ENCODE measurements at places on chromosomes 11 and 22.

GRCh38 chr11:34274712-34275398 lies 83.0 kb downstream of the ABTB2 start:
- DNase-seq = no peak

- DNase-seq = no peak
Measured at GRCh38 chr11:6637871-6638270, 17.7 kb downstream of the DCHS1 start.

GRCh38 chr11:69948256-69949141 lies 129.3 kb upstream of the FGF3 start:
- DNase-seq = no peak

- no peak for DNase-seq
Measured at GRCh38 chr11:126340960-126341606, 14.4 kb upstream of the ST3GAL4 start.

- no peak for DNase-seq
Measured at GRCh38 chr11:57180964-57181363, 789 bp upstream of the LRRC55 start.

DNA sequence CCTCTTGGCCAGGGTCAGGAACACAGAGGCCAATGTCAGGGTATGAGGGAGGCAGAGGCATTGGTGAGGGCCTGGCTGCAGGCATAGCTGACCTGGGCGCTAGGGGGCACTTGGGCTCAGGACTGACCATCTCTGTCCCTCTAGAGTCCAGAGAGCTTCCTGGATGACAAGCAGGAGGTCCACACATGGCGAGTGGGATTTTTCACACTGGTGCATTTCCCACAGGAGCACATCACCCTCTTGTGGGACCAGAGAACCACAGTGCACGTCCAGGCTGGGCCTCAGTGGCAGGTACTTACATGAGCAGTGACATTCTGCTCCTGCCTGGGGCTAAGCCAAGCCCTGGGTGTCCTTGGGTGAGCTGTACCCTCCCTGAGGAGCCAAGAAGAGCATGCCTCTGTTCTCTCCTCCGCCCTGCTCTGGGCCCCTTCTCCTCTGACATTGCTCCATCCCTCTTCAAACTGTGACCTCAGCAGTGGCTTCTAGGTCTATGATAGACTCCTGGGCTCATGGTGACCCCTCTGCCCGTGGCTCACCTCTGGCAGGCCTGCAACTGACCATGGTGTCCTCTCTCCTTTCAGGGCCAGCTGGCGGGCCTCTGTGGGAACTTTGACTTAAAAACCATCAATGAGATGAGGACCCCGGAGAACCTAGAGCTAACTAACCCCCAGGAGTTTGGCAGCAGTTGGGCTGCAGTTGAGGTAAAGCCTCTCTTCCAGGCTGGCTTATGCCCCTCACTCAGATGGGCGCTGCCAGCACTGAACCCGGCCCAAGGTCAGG lies 46.6 kb downstream of the OTOG start:
- DNase-seq = peak; percentile 1

- DNase-seq = no peak
Measured at GRCh38 chr11:70582886-70583641, 184.7 kb downstream of the CTTN start.

GRCh38 chr11:129709801-129710398 lies 105.7 kb upstream of the TMEM45B start:
- no peak for DNase-seq

- no peak for DNase-seq
Measured at GRCh38 chr11:111726301-111726713, 39.9 kb downstream of the PPP2R1B start.

DNA sequence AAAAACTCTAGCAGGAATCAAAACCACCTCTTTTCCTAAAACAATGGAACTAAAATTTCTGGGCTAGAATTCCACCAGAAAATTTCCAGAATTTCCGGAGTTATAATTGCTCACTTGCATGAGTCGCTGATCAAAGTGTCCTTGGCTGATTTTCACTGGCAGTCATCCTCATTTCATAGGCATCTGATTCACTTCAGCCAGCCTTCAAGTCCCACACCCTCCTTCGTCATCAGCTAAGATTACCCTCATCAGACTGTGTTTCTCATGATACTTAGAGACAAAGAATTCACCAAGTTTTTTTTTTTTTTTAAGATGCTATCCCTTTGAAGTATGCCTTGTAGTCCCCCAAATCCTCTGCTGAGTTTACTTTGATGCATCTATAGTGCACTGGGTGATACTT lies 71.5 kb upstream of the RAB38 start:
- no peak for DNase-seq

- no peak for DNase-seq
Measured at GRCh38 chr11:67054346-67054835, 2.3 kb upstream of the RHOD start.

- DNase-seq = no peak
Measured at GRCh38 chr11:31813391-31814175, 2.5 kb upstream of the PAX6 start.

GRCh38 chr22:17135153-17135760 lies 14.1 kb upstream of the TMEM121B start:
- DNase-seq = no peak

DNA sequence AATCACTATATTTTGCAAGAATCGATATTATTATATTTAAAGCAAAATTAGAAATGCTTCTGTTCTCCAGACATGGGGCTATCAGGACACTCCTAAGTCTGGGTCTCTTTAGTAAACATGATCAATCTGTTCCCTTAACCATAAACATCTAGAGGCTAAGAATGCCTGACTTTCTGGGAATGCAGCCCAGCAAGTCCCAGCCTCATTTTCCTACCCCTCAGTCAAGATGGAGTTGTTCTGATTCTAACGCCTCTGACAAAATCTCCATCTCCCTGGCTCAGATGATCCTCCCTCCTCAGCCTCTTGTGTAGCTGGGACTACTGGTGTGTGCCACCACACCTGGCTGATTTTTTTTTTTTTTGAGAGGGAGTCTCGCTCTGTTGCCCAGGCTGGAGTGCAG lies 35.0 kb downstream of the SLCO2B1 start:
- no peak for DNase-seq

DNA sequence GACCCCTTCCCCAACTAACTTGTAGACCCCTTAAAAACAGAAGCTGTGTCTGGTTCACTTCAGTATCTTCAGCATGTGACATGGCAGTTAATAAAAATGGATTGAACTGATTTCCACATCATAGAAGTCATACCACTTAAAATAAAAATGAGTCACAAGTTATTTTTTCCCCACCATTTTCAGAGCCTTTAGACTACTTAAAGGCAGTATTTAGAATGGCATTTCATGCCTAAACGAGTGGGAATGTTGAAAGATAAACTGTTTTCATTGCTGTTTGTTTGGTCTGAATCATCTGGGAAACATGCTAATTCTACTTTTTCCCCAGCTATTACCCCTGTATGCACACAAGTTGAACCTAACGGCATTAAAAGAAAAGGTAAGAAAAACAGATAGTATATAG lies 324.0 kb downstream of the RAB38 start:
- DNase-seq = no peak

- peak; percentile 64 for DNase-seq
Measured at GRCh38 chr22:50269970-50270665, at the start of gene MAPK11. Gene MAPK11 (minus strand): TSS chr22:50270380. CDS start chr22:50270292, 88 bp downstream.

DNA sequence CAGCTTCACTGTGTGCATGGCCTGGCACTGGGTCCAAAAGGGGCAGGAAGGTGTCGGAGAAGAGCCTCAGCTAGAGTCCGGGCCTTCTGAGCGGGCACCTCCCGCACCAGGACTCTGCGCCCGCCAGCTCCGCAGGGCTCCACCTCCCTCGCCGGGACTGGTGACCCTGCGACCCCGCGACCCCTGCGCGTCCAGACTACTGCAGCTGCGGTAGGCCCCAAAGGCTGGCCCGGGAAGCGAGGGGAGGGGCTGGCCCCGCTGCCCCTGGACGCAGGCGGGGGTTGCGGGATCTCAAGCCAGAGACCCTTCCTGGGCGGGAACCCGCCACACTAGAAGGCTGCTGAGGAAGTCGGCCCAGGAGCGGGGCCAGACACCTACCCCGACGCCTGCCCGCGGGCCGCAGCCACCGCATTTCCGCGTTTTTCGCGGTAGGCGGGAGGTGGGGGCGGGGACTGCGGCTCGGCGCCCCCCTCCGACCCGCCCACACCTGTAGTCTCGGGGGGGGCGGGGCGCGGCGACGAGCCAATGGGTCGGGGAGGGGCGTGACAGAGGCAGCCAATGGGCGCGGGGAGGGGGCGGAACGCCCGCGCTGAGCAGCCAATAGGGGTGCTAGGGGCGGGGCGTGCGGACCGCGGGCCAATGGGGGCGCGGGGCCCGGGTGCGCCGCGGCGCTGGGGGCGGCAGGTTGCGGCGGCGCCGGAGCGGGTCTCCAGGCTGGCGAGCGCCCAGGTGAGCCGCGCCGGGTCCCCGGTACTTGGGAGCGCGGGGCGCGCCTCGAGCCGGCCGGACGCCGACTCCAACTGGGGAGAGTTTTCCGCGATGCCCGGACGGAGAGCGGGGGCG lies at the start of the genes LMNTD2 and RASSF7:
Gene LMNTD2, minus strand, starts transcription at position 434 of the 843 bp plus-strand sequence. Its CDS starts 22 bp downstream, at position 412.
Gene RASSF7, plus strand, starts transcription at position 666 of the 843 bp plus-strand sequence. CDS start 799 bp downstream, outside the sequence.
- DNase-seq = peak; percentile 96

DNA sequence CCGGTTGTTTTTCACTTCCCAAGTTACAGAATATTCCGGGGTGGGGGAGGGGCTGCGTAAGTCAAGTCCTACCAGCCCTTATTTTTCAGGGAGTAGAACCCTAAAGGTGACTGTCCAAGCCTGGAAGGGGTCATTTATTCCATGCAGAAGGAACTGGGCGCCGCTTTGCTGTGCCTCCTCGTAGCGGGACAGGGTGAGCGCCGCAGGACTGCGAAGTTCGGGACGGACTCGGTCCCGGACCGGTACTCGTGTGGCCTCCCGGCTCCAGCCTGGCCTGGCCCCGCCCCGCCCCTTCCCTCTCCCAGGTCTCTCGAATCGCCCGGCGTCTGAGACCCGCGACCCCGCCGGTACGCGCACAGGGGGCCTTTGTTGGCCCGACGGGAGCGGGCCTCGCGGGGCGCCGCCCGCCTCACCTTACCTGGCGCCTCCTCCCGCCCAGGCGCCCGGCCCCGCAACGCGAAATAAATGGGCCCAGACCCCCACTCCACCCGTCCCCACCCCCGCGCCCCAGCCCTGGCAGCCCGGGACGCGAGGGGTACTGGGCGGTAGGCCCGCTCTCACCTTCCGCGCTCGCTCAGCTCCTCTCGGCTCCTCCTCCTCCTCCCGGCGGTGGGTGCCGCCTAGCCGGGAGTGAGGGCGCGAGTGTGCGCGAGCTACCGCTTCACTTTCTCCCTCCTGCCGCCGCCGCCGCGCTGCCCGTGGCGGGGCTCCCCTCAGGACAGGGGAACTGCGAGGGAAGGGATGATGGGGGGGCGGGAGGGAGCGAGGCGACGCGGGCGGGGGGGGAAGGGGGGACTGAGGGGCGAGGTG lies 698 bp downstream of the PAK1 start:
- DNase-seq = peak; percentile 39

- no peak for DNase-seq
Measured at GRCh38 chr22:20779818-20780158, 5.9 kb downstream of the SERPIND1 start.

GRCh38 chr11:43810929-43811596 lies 69.6 kb upstream of the ALKBH3 start:
- no peak for DNase-seq

DNA sequence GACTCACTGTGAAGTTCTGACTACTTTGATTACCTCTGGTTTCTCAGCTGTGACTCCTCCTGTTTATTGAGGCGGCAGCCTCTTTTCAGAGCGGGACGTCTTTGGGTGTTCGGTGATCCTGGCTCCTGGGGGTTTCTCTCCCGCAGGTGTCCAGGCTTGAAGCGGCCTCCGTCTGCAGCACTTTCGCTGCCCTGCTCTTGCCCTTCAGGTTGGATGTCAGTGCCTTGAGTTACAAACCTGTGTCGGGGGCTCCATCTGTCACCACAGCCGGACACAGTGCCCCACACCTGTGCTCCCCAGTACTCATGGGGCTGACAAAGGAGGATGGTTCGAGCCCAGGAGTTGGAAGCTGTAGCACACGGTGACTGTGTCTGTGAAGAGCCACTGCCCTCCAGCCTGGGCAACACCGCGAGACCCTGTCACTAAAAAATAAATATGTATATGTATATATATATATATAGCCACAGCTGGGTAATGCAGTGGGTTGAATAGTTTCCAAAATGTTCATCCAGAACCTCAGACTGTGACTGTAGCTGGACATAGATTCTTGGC lies 104.1 kb downstream of the BRD1 start:
- no peak for DNase-seq

GRCh38 chr11:33830903-33831648 lies 56.8 kb upstream of the FBXO3 start:
- no peak for DNase-seq

- DNase-seq = no peak
Measured at GRCh38 chr22:48138427-48138826, 1376.0 kb downstream of the TBC1D22A start.

- no peak for DNase-seq
Measured at GRCh38 chr11:125312391-125312790, 147.8 kb downstream of the PKNOX2 start.

DNA sequence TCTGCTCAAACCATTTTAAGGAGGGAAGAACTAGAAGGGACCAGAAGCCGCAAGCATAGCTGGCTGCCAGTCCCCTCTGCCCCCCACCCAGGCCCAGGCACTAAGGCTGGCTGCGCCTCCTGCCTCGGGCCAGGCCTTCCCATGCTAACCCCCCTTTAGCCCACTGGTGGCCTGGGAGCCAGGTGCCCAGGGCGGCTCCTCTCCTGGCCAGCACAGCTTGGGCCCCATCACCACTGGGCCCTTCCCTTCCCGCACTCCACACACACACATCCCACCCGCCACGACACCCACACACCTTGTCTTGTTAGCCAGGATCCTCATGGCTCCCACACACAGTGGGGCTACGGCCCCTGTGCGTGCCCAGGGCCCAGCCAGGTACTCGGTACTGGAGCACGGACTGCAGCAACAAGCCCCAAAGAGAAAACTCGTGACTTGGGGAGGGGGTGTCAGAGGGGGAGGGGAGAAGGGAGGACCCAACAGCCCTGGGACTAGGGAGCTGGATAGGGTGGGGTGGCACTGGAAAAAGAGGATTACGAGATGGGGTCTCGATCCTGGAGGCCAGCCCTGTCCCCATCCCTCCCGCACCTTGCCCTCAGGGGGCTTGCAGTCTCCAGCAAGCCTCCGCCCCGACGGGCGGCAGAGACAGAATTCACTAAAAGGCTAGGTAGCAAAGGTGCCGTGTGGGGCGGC lies 16.0 kb downstream of the BCL9L start:
- no peak for DNase-seq

DNA sequence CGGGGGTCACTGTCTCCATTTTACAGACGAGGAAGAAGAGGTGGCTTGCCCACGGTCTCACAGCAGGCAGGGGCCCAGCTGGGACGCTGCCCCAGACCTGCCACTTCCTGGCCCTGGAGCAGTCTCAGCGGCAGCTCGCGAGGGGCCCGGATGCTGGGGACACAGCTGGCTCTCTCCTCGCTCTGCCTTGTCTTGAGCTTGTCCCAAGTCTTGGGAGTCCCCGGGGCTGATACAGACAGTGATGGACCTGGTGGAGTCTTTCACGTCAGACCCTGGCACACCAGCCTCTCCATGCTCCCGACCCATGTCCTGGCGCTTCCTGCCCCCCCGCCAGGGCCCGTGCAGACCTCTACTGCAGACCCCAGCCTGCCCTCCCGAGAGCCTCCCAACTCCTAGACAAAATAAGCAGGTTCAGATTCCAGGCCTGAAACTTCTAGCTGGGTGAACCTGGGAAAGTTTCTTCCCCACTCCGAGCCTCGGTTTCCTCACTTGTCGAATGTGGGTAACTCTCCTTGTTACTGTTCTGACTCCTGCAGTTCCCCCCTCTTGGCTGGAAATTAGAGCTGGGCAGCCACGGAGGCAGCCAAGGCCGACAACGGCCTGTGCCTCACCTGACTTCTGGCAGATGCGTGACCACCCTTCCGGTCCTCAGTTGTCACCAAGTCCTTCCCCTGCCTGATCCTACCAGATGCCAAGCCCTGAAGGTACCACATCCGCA lies 145.4 kb downstream of the CACNA1I start:
- DNase-seq = no peak

GRCh38 chr11:92775003-92775676 lies 194.3 kb upstream of the MTNR1B start:
- no peak for DNase-seq
